ENCODE measurements at places on chromosomes 6 and 20.

- no peak for DNase-seq
Measured at GRCh38 chr6:135464634-135465033, 32.9 kb downstream of the AHI1 start.

DNA sequence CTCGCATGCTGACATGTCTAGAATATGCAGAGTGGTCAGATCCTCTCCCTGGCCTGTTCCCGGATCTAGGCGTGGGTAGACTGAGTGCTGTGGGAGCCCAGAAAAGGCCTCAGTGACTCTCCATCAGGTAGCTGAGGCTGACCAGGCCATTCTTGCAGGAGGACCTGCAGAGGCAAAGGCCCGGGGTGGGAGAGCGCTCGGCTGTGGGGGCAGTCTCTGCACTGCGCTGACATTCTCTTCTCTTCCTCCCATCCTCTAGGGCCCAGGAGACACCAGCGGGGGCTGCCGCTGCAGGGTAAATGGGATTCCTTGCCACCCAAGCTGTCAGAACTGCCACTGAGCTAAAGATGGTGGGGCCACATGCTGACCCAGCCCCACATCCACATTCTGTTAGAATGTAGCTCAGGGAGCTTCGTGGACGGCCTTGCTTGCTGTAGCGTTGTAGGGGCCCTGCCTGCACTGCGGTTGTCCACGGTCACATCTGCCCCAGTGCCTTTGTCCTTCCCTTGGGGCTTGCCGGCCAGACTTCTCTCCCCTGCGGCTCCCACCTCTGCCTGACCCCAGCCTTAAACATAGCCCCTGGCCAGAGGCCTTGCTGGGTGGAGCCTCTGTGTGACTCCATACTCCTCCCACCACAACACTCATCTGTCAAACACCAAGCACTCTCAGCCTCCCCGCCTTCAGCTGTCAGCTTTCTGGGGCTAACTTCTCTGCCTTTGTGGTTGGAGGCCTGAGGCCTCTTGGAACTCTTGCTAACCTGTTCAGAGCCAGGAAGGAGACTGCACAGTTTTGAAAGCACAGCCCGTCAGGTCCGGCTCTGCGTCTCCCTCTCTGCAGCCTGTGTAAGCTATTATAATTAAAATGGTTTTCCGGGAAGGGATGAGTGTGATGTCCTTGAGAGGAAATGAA, 22.2 kb downstream of the RBCK1 start:
- DNase-seq, result no peak

- no peak for DNase-seq
Measured at GRCh38 chr6:34396518-34396917, 4.0 kb upstream of the NUDT3 start.

- no peak for DNase-seq
Measured at GRCh38 chr6:6751266-6751596, 162.7 kb downstream of the LY86 start.

- DNase-seq, result no peak
Measured at GRCh38 chr6:12582421-12583110, 134.0 kb upstream of the PHACTR1 start.
